ENCODE measurements at places on chromosomes 5 and 9.

- DNase-seq = no peak
These were observed 290.1 kb downstream of the ZSWIM6 start for GRCh38 chr5:61622156-61622555.

GRCh38 chr9:128928624-128929023 lies 7.8 kb downstream of the PHYHD1 start:
- no peak for DNase-seq

- DNase-seq = no peak
These were observed 142.5 kb downstream of the PJA2 start for GRCh38 chr5:109267283-109267682.

DNA sequence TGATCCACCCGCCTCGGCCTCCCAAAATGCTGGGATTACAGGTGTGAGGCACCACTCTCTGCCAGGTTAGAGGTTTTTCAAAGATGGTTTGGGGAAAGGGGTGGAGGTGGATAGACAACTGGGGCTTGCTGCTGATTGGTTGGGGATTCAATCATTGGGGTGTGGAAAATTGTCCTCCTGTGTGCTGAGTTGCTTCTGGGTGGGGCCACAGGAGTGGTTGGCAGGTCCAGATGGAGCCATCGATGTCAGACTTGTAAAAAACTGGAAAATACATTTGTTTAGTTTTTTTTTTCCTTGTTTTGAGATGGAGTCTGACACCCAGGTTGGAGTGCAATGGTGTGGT lies 61.9 kb upstream of the CLINT1 start:
- DNase-seq = no peak

DNA sequence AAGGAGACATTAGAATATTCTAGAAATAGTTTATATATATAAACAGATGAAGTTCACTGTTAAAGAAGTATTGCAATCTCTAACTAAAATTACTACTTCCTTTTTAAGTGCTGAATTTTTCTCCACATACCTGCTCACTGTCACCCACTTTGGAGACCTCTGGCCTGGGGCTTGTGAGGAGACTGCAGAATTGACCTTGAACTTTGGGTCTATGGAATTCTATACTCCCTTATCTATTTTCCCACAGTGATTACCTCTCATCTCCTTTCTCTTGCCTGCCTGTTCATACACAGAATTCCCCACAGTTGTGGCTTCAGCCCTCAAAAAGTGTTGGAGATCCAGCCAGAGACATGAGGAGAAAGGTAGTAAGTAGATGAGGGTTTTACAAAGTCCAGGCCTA lies 45.4 kb downstream of the LARP1 start:
- no peak for DNase-seq

DNA sequence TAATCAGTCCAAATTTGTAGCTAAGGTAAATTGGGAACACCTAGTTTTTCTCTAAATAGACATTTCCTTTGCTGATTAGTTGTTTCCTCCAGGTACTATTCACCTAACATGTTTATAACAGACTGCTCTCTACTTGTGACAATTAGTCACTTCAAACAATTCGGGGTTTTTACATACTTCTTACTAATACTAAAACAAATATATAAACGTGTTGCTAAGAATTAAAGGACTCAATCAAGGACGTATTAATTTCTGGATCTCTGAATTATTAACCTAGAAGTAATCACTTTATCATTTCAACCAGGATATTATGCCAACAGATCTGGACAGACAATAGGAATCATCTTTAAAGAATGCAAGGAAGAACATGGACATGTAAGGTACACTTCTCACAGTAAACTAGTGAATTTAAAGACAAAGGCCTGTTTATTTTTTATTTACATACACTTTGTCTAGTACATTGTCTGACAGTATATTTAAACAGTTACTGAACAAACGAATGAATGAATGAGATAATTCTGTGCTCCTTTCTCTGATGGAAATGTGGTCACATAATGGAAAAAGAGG lies 22.3 kb downstream of the PJA2 start:
- DNase-seq = no peak

GRCh38 chr9:21413151-21413550 lies 4.2 kb downstream of the IFNA8 start:
- no peak for DNase-seq

GRCh38 chr9:94866770-94867169 lies 140.3 kb downstream of the AOPEP start:
- no peak for DNase-seq

GRCh38 chr5:173730632-173731298 lies 114.3 kb upstream of the BOD1 start:
- DNase-seq = no peak

DNA sequence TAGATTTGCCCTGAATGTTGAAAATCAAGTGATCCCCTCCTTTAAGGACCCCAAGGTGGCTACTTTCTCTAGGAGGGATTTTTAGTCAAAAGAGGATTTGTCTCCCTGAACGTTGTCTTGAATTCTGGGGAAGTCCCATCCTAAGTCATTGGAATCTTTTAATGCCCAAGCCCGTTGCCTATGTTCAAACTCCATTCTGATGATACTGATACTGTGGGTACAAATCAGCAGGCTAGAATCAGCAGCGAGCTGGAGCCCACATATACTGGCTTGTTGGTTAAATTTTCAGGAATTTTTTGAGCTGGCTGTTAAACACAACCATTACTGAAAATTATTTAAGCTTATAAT lies 22.4 kb upstream of the TNFSF15 start:
- no peak for DNase-seq

Data from CD4-positive, alpha-beta T cell treated with Interleukin-4 for 1 hour (primary cell).